ENCODE measurements at places on chromosomes 1 and 21.
A peak's percentile ranks its signal among the peaks of the same experiment; 100 is the strongest.

DNA sequence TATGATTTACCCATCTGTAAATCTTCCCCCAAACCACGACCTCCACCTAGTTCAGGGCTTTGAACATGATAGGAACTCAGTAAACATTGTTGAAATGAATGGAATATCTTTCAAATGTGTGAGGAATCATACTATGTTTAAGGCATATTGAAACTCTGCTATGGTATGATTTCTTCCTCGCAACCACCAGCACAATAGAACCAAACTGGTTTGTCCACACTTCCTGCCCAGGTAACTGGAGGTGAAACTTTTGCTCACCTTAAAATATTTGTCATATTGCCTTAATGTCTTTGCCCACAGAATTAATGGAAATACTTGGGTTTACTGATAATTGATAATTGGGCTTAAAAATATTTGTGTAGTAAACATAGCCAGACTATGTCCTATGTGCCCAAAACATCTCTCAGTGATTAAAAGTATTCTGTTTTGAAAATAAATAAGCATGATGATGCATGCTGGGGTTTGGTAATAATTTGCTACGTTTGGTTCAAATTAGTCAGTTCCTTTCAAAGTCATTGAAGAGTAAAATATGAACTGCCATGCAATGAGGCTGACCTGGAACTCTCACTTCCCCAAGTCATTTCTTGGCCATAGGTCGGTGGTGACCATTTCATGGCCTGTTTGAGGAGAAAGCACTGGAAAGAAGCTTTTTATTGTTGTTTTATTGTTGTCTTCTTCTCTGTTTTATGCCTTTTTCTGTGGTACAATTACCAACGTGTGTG is 73.3 kb downstream of the TNFSF18 start:
- no peak for DNase-seq

DNA sequence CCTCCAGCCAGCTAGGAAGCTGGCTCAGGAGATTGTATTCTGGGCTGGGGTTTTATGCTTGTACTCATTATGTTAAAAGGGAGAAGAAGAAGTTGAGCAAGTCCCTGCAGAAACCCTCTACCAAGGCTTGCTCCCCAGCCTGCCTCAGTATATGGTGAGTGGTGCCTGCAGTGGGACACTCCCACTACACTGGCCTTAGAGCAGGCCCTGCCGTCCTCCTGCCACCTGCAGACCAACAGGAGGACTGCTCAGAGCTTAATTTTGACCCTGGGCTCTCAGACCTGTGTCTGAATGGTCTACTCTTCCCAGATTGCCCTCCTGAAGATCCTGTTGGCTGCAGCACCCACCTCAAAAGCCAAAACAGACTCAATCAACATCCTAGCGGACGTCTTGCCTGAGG is 13.0 kb downstream of the STRIP1 start:
- DNase-seq, result no peak

- DNase-seq, result no peak
Measured at GRCh38 chr1:248849152-248849551, 9.7 kb downstream of the ZNF692 start.

DNA sequence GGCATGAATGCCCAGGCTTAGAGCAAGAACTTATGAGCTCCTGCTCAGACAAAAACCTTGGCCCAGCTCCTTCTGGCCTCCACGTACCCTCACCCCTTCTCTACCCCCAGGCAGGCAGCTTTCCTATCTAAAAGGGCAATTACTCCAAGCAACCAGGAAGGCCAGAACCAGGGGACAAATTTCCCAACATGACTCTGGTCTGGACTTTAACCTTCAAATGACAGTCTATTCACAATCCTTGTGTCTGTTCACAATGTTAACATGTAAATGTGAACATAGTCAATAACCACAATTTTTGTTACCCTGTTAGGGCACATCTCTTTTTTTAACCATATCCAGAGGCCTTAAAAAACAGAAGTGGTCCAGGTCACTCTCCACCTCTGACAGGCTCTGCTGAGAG is 64.4 kb upstream of the LAPTM5 start:
- DNase-seq, result no peak

DNA sequence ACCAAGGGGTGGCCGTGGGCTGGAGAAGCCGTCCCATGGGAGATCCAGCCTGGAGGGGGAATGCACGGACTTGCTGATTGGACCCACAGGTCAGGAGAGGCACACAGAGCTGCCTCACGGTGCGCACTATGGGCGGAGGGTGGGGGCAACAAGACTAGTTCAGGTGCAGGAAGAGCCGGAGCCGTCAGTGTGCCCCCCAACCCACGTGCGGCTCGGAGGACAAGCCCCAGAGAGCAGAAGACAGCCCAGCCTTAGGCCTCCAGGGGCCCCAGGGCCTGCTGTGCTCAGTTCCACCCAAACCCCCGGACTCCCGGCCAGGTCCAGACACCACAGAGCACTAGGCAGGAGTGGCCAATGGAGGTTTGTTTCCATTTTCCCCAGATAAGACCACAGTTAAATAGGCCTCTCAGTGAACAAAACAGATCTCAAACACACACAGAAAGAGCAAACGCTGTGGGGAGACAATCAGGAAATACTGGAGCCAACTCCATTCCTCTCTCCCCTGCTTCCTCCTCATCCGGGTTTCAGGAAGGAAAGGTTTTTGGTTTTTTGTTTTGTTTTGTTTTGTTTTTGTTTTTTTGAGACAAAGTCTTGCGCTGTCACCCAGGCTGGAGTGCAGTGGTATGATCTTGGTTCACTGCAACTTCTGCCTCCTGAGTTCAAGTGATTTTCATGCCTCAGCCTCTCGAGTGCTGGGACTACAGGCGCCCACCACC is 84.2 kb downstream of the ADSS2 start:
- DNase-seq, result no peak

GRCh38 chr1:76269155-76269554 is 194.6 kb downstream of the ST6GALNAC3 start:
- DNase-seq, result peak; percentile 22

- no peak for DNase-seq
Measured at GRCh38 chr1:200226969-200227303, 182.9 kb downstream of the ZNF281 start.

GRCh38 chr21:44288251-44289110 is 2.8 kb downstream of the AIRE start:
- DNase-seq, result no peak

GRCh38 chr1:97636941-97637340 is 283.9 kb downstream of the DPYD start:
- no peak for DNase-seq

- DNase-seq, result no peak
Measured at GRCh38 chr1:236090741-236091147, 25.9 kb upstream of the NID1 start.

- peak; percentile 32 for DNase-seq
Measured at GRCh38 chr1:156845055-156845952, 13.6 kb downstream of the INSRR start.

DNA sequence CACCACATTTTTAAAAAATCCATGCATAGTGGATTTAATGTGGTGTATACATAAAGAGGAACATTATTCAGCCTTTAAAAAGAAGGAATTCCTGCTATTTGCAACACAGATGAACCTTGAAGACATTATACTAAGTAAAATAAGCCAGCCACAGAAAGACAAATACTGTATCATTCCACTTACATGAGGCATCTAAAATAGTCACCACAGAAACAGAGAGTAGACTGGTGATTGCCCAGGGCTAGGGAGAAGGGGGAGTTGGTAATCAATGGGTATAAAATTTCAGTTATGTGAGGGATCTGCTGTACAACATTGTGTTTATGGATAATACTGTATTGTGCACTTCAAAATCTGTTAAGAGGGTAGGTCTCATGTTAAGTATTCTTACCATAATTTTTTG is 10.0 kb downstream of the FAM163A start:
- no peak for DNase-seq

DNA sequence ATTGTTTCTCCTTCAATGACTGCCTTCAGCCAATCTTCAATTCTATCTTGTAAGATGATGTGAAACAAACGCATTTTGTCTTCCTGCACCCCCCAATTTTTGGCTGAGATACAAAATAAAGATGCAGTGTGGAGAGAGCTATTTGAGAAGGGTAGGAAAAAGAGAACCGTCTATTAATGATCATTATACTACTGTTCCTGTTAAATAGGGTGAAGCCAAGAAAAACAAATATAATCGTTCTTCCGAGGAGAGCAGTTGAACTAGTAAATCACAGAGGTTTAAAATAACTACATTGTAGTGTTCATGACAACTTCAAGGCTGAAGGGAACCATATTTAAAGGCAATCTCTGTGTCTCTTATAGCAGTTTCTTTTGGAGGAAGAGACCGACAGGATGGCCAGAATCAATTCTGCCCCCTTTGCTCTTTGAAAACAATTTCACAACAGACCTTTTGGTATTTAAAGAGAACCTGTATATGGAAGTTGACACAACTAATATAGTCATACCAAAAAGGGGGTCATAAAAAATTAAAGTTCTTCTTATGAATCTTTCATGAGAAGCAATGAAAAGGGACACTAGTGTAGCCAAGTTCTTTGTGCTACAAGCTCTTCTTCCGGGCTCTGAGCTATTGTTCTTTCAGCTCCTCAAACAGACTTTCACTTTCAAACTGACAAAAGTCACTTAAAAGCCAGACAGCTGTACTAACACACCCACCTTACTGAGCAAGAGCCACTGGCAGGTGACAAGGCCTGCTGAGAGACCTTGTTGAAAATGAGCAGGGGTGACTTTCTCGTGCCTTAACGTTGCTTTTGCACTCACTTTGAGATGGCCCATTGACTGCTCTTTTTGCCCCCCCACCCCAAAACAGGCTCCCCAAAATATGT is 30.9 kb downstream of the PROX1 start:
- no peak for DNase-seq

DNA sequence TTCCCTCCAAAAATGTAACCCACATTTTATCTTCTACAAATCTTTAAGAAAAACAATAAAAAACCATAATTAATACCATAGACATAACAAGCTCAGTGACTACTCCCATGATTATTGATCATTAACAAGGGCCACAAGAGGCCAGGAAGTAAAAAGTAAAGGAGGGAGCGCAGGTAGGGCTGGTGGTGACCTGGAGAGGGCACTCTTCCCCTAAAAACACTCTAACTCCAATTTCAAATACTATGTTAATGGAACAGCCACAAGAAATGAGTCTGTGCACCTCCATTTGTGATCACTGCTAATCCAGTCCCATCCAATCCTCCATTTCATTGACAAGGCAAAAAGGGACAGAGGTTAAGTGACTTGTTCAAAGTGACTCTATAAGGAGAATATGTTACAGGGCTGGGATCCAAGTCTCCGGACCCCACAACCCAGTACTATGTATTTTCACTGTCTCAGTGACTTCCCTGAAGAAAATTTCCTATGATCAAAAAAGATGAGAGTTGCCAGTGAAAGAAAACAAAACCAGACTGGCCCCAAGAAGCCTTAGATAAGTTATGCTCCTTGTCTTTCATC is 41.2 kb upstream of the CFAP298 start:
- peak; percentile 9 for DNase-seq

DNA sequence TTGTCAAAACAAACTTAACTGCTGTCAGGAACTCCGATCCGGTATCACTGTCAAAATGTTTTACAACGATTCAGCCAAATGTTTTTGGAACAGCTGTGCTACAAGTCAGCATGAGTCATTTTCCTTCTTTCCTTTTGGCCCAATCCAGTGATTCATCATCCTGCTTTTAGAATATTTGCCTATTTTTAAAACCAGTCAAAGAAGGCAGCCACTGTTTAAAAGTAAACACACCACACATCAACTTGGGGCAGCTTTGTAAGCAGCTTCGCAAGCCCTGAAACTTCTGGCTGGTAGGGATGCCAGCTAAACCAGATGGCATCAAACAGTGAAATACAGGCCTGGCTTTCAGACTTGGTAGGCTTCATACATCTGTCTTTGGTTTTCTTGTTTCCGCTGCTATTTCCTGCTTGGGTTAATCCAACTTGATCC is 14.9 kb downstream of the MAP3K7CL start:
- no peak for DNase-seq

DNA sequence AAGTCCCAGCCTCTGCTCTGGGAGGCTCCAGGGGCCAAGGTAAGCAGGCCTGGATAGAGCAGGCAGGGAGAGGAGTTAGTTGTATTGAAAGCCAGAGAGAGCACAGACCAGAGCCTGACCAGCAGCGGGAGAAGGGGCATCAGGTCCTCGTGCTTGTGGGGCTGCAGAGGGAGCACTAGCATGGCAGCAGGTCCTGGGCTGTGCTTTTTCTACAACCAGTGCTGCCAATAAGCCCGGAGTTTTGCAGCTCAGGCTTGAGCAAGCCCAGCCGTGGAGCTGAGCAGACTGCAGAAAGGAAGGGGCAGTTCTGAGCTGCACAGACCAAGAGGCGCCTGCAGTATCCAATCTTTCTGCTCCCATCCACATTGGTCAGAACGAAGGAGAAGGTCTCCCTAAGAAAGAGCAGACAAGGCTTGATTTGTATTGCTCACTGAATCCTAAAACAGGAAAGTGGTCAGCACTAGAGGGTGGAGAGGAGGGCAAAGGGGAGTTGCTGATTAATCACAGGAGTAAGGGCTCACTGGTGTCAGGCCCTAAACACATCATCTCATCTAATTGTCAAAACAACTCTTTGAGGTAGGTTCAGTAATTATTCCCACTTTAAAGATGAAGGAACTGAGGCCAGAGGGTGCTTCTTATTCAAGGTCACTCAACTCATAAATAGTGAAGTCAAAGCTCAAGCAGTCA is 2.7 kb downstream of the DENND2D start:
- DNase-seq, result peak; percentile 65

DNA sequence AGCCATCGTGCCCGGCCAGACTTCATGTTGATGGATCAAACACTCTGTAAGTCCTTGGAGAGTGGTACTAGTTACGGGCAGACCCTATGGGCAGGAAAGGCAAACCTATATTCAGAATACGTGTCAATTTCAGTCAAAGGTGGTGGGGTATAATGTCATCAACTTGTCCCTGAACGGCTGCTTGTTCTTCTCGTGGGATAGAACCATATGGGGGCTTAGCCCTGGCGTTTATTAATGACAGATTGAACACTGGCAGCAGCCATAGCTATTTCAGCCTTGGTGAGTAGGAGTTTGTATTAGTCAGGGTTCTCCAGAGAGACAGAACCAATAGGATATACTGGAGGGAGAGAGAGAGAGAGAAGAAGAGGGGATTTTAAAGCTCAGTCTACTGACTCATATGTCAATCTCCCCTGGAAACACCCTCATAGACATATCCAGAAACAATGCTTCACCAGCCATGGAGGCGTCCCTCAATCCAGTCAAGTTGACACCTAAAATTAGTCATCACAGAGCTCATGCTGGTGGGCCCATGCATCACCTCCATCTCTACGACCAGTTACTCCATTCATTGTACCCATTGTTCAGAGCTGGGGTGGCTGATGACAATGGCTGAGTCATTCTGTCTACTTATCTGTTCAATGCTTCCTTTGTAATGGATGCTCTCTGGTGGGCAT is 16.1 kb upstream of the AQP10 start:
- DNase-seq, result peak; percentile 68

DNA sequence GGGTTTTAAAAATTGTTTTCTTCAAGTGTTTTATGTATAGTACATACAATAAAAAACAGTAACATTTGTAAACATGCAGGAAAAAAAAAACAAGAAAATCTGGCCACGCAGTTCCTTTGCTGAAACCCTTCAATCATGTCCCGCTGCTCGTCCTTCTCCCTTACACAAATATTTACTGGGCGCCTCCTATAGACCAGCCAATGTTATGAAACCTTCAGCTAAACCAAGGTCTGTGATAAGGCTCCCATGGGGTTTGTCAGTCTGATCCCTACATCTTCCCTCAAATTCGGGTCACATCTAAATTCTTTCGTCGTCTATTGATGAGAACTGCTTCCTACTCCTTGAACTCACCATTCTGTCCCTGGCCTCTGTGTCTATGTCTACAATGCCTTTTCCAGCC is 583.9 kb downstream of the SMYD3 start:
- no peak for DNase-seq

GRCh38 chr1:203554071-203554470 is 60.1 kb downstream of the OPTC start:
- DNase-seq, result no peak
